Suprapubic skin (tissue), 4 donors: ENCODE measurements at places on chromosomes 7 and 10.

DNA sequence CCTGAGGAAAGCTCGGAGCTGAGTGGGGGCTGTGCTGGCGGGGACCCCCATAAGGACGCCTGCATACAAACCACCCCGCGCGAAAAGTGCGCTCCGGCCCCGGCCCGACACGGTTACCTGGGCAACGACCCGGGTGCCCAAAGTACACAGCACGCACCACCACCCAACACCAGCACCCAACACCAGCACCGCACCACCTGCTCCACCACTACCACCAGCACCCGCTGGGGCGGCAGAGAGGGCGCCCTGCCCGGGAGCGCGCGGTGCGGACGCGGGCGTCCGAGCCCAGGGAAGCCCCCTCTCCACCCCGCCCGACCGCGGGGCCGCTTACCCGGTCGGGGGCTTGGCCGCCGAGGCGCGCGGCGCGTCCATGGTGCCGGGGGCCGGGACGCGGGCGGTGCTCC, 345 bp downstream of the COBL start:
- DNase-seq, result no peak

- no peak for DNase-seq
Observed at GRCh38 chr7:132993377-132994013, 88.4 kb downstream of the CHCHD3 start.

GRCh38 chr7:16129431-16130110, 291.8 kb downstream of the CRPPA start:
- no peak for DNase-seq

DNA sequence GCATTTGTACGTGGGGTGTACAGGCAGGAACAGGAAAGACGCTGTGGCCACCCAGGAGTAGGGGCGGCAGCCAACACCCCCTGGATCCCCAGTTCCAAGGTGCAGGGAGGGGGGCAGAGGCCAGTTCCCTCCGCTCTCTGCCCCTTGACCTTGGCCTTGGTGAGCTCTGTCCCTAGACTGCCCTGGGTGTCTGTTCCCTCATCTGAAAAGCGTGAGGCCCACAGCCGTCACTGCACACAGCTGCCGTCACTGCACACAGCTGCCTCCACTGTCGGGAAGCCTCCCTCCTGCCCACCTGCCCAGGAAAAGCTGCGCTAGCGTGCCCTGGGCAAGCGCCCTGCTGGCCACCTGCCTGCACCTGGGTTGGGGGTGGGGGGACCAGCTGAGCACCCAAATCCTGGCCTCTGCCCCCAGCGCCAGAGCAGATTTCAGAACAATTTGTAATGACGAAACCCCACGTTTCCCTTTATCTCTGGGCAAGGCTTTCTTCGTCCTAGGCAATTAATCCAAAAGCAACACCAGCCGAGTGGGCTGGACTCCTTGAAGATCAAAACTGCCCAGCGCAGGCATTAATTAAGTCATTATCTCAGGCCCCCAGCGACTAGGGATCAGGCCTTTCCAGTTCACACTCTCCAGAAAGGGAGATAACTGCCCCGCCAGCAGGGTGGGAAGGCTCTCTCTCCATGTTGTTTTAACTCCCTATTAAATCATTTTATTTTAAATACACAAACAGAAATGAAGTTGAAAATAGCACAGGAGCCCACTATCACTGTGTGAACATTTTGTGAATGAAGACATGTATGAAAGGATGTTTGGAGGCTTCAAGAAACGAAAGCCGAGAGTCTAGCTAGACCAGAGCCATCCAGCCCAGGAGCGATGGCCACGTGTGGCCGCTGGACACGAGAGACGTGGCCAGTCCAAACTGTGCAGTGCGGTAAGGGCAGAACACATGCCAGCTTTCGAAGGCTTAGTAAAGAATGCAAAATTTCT, 4.0 kb upstream of the PDGFA start:
- DNase-seq, result no peak

GRCh38 chr7:43196379-43196778, 83.9 kb downstream of the HECW1 start:
- DNase-seq, result no peak

- no peak for DNase-seq
Observed at GRCh38 chr7:31335161-31335856, 5.2 kb downstream of the NEUROD6 start.

- DNase-seq, result no peak
Observed at GRCh38 chr7:64892116-64892515, 11.0 kb upstream of the ZNF273 start.

DNA sequence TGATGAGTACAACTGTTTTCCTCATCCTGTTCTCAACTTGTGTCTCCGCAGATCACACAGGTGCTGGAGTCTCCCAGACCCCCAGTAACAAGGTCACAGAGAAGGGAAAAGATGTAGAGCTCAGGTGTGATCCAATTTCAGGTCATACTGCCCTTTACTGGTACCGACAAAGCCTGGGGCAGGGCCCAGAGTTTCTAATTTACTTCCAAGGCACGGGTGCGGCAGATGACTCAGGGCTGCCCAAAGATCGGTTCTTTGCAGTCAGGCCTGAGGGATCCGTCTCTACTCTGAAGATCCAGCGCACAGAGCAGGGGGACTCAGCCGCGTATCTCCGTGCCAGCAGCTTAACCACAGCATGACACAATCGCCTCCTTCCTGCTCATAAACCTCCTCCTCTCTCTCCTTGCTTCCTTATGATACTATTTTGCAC, 126.7 kb upstream of the PRSS58 start:
- DNase-seq, result no peak

- peak; percentile 46 for DNase-seq
Observed at GRCh38 chr10:132551808-132552130, 14.2 kb downstream of the INPP5A start.

GRCh38 chr7:116363637-116364432, 135.7 kb upstream of the CAV2 start:
- no peak for DNase-seq

DNA sequence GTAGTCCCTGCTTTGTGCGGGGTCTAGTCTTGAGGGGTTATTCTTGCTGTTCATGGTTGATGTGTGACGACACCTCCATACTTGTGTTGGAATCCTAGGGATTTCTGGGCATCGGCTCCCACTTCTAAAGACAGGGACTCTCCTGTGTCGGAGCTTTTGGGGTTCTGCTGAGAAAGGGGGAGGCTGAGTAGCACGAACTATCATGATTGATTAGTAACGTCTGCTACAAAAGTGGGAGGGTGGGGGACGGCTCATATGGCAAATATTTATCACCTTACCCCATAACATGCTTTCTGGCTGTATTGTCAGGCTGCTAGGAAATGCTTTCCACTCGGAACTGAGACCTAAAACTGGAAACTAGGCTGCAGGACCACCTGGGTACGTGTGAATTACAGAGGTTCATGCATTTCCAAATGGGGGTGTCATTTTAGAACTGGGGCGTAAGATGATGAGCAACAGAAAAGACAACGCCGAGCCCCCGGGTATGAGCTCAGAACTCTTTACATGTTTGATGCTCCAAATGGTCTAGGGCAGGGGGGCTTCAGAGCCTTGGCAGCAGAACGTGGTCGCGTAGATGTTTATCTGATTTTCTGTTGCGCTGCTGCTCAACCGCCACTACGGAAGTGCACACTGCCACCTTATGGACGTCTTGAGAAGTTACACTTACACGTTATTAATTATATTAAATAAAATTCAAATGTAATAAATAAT, 15.1 kb upstream of the NME8 start:
- no peak for DNase-seq

GRCh38 chr7:51590746-51591145, 274.1 kb upstream of the COBL start:
- no peak for DNase-seq

DNA sequence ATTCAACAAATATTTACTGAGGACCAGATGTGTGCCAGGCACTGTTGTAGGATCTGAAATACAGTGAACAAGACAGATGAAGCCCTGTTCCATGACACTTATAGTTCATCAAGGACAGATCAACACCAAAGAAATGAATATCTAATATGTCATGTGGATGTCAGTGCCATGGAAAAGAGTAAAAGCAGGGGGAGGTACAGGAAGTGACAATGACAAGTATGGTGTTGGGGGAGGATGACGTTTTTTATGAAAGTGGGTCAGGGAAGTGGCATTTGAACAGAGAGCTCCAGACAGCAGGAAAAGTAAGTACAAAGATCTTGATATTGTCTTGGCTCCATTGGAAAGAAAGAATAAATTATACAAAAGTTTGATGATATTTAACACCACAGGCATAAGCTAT, 7.0 kb upstream of the SFMBT2 start:
- no peak for DNase-seq

- DNase-seq, result no peak
Observed at GRCh38 chr7:33354201-33354600, 224.8 kb downstream of the BBS9 start.

DNA sequence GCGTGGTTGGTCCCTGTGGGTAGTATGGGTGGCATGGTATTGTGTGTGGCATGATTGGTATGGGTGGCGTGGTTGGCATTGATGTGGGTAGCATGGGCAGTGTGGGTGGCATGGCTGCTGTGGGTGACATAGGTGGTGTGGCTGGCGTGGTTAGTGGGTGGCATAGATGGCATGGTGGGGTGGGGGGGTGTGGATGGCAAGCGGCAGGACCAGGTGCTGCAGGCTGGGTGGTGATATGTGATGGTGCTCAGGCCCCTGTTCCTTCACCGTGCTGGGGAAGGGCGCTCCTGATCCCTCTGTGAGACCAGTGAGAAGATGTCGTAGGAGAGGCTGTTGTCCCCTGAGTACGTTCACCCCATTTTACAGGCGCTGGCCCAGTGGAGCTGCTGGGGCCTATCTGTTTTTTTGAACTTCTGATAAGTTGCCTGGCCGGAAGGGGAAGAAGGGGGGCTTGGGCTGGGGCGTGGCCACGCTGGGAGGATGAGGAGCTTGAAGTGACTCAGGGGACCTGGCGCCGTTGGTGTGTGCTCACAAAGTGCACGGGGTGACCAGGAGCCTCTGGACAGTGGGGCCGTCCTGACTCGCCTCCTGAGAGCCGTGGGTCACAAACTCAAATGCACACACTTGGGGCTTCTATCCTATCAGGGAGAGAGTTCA, 17.5 kb downstream of the INPP5A start:
- DNase-seq, result peak; percentile 65

DNA sequence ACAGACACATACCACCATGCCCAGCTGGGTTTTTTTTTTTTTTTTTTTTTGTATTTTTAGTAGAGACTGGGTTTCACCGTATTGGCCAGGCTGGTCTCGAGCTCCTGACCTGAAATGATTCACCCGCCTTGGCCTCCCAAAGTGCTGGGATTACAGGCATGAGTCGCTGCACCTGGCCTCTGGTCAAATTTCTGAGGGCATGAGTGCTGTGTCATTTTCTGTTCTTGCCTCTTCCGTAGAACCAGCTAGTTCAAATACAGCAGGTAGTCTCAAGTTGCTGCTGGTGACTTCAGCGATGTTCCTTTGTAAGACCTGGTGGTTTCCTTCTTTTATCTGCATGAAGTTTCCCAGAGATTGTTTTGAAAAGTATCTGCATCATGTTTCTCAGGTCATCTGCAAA, 134.8 kb upstream of the SHH start:
- no peak for DNase-seq

DNA sequence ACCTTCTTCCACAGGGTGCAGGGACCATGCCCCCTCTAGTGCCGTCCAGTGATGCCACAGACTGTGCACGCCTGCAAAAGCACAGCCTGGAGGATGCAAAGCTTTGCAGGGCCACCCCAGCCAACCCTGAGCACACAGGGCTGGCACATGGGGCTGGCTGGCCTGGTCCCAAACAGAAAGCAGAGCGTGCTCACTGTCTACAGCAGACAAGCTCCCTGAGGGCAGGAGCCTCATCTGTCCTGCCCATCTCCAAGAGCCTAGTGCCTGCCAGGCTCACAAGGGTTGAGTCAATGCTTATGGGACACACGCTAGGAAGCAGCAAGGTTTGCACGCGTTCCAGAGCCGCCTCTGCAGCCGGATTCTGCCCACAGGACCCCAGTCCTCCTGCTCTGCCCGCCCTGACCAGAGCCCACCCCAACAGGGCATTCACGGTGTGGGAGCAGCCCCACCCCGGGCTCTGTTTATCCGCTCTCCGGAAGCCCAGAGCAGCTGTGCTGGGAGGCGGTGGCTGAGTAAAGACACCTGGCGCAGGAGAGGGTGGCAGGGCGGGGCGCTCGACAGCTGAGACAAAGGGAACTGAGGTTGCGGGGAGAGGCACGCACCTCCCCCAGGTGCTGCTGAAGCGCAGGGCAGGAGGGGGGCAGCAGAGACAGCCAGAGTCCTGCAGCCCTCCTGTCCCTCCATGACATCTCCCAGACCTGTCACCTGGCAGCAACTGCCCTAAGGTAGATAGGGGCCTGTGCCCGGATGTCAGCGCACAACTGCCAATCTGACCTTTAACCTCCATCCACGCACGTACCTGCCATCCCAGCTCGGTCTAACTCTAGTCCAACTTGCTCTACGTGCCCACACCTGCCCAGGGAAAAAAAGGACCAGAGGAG, 4.3 kb downstream of the KCNH2 start:
- DNase-seq, result no peak

DNA sequence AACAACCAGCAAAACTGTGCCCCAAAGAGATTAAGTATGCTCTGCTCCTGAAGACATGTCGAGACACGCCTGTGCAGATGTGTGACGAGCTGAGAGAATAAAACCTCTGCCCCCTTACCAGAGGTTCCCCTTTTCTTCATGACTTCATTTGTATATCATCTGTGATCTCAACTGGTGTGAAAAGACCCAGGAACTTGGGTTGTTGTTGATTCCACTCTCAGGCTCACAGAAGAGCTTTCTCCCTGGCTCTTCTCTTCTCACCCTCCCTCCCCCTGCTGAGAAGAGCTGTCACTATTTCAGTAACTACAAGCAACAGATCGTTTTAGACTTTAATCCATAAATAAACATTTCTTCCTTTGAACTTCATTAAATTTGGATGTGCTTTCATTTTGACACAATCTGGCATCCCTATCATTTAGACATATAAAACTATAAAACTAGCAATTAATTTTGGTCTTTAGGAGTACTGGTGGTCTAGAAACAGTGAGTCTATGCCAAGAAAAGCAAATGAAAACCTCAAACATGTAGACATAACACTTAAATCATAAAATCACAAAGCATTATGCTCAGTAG, 179.3 kb upstream of the FZD8 start:
- no peak for DNase-seq

GRCh38 chr10:26860102-26860442, 686 bp downstream of the ABI1 start:
- DNase-seq, result peak; percentile 89

DNA sequence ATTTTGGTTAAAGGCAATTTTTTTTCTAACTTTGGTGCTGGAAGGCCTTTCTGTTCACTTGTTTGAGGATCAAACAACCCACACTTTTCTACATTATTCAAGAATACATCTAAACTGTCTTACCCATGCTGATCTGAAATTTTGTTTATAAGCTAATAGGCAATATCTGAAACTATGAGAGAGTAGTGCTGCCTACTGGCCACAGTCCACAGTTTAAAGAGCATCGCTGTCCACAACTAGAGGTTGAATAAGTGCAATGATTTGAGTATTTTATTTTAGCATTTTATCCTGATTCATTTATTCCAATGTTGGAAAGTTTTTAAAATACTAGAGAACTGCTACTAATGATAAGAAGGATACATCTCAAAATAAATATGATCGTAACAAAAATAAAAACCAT, 306.9 kb downstream of the ELMO1 start:
- no peak for DNase-seq

DNA sequence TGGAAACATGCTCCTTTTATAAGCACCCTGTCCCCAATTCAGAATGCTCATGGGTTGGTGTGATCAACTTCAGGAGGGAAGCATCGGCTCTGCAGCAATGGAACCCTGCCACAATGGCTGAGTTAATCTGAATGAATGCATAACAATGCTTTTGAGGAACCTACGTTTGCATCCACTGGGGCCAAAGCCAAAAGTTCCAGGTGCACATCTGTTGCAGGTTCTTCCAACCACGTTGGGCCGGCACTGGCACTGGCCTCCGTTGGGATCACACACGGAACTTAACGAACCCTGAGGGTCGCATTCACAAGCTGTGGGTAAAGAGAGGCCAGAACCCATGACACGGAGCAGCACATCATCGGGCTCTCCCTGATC, 43.4 kb downstream of the LAMB1 start:
- DNase-seq, result no peak
